ENCODE measurements at places on chromosomes 13 and 19. TPM values are rescaled to one million over a fixed set of nuclear protein-coding genes. Genes with fewer than 3 reads are reported as not detected.

Gene GPR183
- total RNA-seq, result 0.07 TPM

Gene ZNF579
- total RNA-seq, result 4.1 TPM

Gene SLC25A41
- total RNA-seq, result 0.07 TPM

Gene VAV1
- 0.03 TPM for total RNA-seq

Gene MEIS3
- total RNA-seq, result 50.3 TPM

Gene CAPN12
- 0.13 TPM for total RNA-seq

Measured in smooth muscle cell of the pulmonary artery (primary cell).